ENCODE measurements at places on chromosomes 3 and 15. TPM values are rescaled to one million over a fixed set of nuclear protein-coding genes. Genes with fewer than 3 reads are reported as not detected.

DNA sequence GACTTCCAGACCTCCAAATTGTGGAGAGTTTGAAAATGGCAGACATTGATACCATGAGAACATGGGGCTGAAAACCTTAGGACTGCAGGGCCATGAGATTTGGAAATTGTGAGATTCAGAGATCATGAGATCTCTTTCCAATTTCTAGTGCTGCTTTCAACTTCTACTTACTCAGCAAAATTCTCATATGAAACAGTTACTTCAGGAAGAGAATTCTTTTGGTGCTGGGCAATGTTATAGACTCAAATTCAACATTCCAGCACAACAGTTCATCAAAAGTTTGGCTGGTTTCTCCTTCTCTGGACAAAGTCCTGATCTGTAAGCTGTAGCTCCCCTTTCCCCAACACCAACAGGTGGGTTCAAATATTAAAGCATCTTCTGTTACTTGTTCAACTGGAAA, 506.9 kb upstream of the NECTIN3 start:
- DNase-seq: no peak
- H3K27me3 ChIP-seq: no peaks in the 10 kb centered on the region
- H3K27ac ChIP-seq: no peak overlapping the region
- H3K4me3 ChIP-seq: no peak overlapping the region

DNA sequence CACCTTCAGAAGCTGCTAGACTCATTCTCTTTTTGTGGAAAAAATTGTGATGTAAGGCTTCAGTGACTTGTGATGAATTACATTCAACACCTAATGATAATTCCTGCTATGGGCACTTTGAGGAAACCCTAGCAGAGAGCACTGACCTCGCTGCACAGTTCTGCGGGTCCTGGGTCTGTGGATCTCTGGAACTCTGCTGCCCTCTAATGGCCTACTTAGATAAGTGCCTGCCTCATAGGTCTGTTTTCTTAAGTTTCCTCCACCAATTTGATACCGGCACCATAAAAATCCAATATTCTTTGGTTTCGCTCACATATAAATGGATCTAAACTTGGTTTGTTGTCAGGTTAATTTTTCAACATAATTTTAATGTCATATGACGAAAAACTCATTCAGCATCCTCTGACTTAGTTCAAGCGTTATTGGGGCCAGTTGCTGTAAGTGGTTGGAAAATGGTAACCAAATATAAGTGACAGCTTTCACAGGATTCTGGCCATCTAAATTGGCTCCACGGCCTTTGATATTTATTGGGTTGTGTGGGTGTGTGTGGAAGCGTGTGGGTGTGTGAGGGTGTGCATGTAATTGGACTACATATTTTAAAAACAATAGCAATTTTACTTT, 10.4 kb downstream of the SLITRK3 start:
- H3K27ac ChIP-seq: no peak overlapping the region
- H3K36me3 ChIP-seq: no peaks in the 10 kb centered on the region
- no peaks in the 10 kb centered on the region for H3K27me3 ChIP-seq
- H3K4me3 ChIP-seq: no peak overlapping the region
- H3K4me1 ChIP-seq: no peaks in the 10 kb centered on the region

GRCh38 chr15:51398626-51399025, 57.2 kb downstream of the GLDN start:
- no peak overlapping the region for H3K4me3 ChIP-seq
- DNase-seq: no peak
- H3K4me1 ChIP-seq: no peaks in the 10 kb centered on the region

Gene SPTSSB
- not detected for total RNA-seq

DNA sequence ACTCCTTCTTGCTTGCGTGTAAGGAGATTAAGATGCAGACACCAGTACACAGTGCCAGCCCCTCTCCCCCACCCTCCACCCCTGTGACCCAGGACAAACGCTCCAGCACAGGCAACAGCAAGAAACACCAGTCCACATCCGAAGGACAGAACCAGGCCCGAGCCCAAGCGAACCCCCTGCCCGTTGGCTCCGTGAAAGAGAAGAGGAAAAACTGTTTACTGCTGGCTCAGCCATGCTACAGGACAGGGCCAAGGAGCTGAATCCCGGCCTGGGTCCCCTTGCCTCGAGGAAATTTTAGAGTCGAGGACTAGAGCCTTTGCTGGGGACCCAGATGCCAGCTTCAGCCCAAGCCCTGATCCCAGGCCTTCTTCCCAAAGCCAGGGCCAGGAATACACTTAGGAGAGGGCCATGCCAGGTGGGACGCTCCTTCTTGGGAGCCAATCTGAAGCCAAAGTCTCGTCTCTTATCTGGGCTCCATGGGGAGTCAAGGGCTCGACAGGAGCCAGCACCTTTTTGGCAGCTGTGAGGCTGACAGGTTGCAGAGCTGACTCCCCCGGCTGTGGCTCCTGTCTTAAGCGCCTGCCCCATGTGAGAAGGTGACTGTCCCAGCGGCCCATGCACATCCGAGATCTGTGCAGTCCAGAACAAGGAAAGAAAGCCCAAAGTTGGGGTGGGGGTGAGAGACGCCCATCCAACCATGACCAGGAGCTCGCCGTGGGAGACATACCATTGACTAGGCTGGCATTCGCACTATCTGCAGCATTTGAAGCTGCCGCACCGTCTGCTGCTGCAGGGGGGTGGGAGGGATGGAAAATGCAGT, 63.8 kb upstream of the SEC13 start:
- H3K4me3 ChIP-seq: no peak overlapping the region
- DNase-seq: no peak
- H3K27me3 ChIP-seq: peaks cover 8% of the 10 kb centered on the region
- no peaks in the 10 kb centered on the region for H3K36me3 ChIP-seq
- no peaks in the 10 kb centered on the region for H3K4me1 ChIP-seq

Measured in lower lobe of right lung (tissue), 2 donors.